ENCODE measurements at places on chromosomes 7 and 10.

GRCh38 chr10:45374350-45375052 lies 485 bp downstream of the ALOX5 start:
- DNase-seq = no peak

- no peak for DNase-seq
Measured at GRCh38 chr7:102454468-102454867, 10.2 kb downstream of the ALKBH4 start.

DNA sequence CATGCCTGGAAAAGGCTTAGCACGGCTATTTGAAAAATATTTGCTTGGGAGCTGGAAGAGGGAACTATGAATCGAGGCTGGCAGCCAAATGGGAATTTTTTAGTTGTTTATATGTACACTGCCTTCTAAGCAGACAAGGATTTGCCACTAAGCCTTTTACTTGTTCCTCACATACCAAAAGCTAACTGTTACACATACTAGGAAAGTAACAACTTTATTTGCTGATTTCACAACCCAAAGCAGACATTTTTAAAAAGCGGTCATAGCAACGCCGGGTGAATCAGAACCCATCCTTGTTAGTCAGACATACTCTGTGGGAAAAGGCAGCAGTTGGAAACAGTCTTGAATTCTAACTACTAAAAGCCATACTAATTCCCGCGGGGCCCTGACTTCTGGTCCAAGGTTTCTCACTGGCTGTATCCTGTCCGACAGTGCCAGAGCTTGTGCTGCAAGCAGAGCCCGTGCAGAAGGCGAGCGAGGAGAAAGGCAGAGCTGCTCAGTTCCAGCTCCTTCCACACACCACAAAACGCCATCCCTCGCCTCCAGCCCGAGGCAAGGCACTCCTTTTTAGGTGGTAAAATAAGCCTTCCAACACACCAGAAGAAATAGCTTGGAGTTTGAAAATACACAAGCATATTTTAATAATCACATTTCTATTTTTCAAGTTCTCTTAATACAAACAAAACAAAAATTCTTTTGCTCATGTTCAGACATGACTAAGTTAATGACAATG lies 89.2 kb downstream of the RNF216 start:
- no peak for DNase-seq

DNA sequence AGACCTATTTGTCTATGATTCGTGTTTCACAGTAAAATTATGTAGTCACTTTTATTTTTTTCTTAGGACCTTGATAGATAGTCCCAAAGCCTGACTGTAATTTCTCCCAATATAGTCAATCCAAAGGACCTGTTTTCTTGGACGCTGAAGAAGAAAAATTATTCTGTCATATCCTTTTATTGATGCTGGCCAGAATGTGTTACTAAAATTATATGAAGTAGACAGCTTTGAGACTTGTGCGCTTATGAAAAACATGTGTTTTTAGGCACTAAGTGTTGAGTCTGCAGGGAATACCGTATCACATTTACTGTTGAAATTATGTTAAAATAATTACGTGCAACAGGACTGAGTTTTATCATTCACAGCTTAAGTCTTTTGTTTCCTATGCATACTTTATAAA lies 17.9 kb downstream of the TES start:
- DNase-seq = no peak

GRCh38 chr10:102230861-102231356 lies 4.8 kb downstream of the ELOVL3 start:
- no peak for DNase-seq

- DNase-seq = no peak
Measured at GRCh38 chr7:151415375-151416105, 5.7 kb upstream of the WDR86 start.

DNA sequence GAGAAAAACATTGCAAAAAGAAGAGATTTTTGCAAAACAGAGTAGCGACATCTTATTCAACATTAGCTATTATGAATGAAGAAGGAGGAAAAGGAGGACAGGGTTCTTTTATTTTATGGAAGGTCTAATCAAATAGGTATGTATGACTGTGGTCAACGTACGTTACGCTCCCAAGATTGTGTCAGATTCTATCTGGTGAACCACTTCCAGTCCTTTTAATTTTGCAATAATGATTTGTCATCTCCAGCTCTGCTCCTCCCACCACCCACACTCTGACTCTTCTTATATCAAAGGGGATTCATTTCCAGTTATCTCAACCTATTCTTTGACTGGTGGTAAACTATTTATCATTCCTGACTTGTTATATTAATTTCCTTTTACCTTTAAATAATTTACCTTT lies 259.9 kb downstream of the CACNA2D1 start:
- DNase-seq = no peak

GRCh38 chr10:80487791-80488538 lies 33.9 kb downstream of the TSPAN14 start:
- DNase-seq = no peak

- DNase-seq = no peak
Measured at GRCh38 chr7:123819001-123819400, 26.0 kb upstream of the HYAL4 start.

- DNase-seq = no peak
Measured at GRCh38 chr7:99407872-99408378, 472 bp downstream of the PDAP1 start.

GRCh38 chr10:96664563-96664962 lies 55.8 kb downstream of the PIK3AP1 start:
- no peak for DNase-seq

GRCh38 chr7:39950473-39951225 lies 593 bp downstream of the CDK13 start:
- no peak for DNase-seq

DNA sequence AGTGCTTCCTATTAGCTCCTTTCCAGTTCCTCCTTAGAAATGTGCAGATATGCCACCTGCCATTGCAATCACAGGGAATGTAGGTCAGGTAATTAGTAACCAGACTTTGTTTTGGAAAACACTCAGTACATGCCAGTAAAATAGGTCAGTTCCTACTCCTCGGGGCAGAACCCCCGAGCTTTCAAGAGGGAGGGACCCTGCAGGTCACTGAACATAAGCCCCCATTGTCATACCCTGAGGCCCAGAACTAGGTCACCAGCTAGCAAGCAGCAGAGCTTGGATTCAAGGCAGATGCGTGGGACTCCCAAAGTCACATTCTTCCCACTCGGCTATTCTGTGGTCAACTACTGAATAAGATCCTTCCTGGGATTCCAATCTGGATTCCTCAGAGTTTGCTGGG lies 104.8 kb downstream of the PPP1R3C start:
- DNase-seq = no peak

DNA sequence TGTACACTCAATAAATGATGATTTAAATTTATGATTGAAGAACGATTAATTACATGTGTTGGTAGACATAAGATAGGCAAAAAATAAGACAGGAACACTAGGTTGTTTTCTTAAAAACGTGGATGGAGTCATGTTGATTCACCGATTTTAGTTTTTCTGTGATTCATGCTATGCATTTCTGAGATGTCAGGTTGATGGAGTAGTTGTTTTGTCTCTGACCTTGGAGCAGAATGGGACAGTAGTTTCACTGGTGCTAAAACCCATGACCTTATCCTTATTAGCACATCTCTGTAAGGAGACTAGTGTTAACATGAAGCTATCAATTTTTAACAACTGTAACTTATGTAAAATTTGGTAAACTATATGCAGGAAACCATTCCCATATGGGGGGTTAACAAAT lies 611.6 kb upstream of the FZD8 start:
- DNase-seq = no peak

DNA sequence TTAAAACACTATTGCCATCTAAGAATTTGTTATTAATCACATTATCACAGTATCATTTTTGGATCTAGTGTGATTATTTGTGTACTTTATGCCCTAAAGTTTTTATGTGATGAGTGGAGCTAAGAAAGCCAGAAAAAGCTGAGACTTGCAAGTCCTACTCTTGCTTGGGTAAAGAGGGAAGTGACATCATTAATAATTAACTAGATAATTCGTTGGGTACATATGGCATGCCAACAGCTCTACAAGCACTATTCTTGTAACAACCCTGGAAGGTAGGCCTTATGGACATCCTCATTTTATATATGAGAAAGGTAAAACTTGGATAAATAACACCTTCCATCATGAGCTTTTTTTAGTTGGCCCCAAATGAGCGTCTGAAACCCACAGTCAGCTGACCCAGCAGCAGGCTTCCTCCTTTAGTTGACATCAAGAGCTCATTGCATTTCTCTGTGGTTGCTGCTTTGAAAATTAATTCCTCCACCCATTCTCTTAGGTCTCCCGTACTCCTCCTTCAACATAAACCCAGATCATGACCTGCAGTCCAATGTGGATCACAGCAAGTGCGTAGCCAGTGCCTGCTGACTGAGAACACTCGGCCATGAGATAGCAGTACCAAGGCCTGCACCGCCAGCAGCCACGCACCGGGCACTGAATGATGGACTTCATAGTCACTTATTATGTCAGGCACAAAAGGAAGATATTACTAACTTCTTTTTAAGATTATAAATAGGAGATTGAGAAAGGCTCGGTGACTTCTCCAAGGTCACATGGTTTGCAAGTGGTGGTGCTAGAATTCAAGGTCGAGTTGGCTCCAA lies 292.0 kb upstream of the AOAH start:
- DNase-seq = no peak

DNA sequence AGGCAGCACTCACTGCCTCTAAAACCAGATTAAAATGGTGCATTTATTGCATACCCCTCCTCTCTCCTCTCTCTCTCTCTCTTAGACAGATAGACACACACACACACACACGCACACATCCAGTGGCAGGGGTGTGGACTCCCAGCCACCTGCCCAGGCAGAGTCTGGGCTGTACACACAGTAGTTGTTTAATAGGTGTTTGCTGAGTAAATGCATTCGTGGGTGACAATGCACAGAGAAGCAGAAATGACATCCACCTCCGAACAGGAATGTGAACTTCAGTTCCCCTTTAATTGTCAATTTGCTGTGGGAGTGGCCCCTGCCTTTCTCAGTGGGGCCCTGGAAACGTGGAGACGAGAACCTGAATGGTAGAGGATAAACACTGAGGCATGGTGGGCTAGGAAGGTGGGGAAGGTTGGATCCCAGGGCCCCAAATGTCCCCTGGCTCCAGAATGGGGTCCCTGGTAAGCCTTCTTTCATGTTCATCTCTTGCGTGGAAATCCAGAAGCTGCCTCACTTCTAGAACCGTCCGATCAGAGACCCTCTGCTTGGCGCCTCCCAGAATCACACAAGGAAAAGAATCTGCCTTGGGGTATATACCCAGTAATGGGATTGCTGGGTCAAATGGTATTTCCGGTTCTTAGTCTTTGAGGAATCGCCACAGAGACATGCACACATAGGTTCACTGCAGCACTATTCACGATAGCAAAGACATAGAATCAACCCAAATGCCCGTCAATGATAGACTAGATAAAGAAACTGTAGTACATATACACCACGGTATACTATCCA lies 58.5 kb upstream of the ECHDC3 start:
- DNase-seq = no peak

GRCh38 chr10:130875897-130876472 lies 435.5 kb downstream of the TCERG1L start:
- DNase-seq = no peak

Measured in stimulated activated CD4-positive, alpha-beta T cell treated with anti-CD3 and anti-CD28 coated beads, Interleukin-1b, Interleukin-23, amount 100 ng/mL, for 1 hour (primary cell).